ENCODE measurements at places on chromosomes 6 and 20. TPM values are rescaled to one million over a fixed set of nuclear protein-coding genes. Genes with fewer than 3 reads are reported as not detected.
A peak's percentile ranks its signal among the peaks of the same experiment; 100 is the strongest.

Gene PGC
- total RNA-seq, result not detected

GRCh38 chr20:17109307-17109706 is 117.5 kb upstream of the PCSK2 start:
- no peak overlapping the region for H3K4me3 ChIP-seq
- H3K36me3 ChIP-seq, result no peaks in the 10 kb centered on the region
- no peak for DNase-seq
- no peaks in the 10 kb centered on the region for H3K27me3 ChIP-seq

DNA sequence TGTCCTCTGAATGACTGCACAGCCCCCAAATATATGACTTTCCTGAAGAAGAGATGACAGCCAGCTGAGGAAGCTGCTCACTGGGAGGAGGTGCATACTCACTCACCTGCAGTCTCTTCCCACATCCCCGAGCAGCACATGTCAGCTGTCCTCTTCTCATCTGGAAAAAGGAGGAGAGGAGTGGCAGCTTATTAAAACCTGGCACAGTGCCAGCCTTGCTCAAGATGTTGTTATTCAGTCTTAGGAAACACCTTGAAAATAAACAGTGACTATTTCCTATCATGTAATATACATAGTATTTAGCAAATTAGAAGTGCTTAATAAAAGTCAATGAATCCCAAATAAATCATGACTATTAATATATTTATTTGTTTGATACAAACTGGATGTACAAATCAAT is 232.9 kb downstream of the EPM2A start:
- H3K4me3 ChIP-seq, result no peak overlapping the region
- no peaks in the 10 kb centered on the region for H3K36me3 ChIP-seq
- H3K27me3 ChIP-seq, result no peaks in the 10 kb centered on the region

DNA sequence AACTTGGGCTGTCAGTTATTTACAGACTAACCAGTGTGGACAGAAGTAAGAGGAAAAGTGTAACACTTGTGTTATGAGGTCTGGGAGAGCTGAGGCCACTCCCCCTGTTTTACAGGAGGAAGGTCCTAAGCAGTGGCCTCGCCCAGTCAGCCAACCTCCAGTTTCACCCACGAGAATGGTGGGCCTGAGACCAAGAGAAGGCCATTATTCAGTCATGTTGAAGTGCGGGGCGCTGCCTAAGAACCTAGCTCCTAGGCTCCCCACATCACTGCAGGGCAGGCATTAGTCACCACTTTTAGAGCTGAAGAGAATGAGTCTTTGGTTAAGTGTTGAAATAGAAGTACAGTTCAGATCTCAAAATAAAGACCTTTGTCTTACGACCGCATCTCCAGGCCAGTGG is 27.9 kb downstream of the CDYL start:
- no peaks in the 10 kb centered on the region for H3K27me3 ChIP-seq
- no peaks in the 10 kb centered on the region for H3K36me3 ChIP-seq
- H3K27ac ChIP-seq, result no peak overlapping the region
- H3K4me3 ChIP-seq, result no peak overlapping the region
- no peak for DNase-seq
- peaks cover 25% of the 10 kb centered on the region for H3K4me1 ChIP-seq

DNA sequence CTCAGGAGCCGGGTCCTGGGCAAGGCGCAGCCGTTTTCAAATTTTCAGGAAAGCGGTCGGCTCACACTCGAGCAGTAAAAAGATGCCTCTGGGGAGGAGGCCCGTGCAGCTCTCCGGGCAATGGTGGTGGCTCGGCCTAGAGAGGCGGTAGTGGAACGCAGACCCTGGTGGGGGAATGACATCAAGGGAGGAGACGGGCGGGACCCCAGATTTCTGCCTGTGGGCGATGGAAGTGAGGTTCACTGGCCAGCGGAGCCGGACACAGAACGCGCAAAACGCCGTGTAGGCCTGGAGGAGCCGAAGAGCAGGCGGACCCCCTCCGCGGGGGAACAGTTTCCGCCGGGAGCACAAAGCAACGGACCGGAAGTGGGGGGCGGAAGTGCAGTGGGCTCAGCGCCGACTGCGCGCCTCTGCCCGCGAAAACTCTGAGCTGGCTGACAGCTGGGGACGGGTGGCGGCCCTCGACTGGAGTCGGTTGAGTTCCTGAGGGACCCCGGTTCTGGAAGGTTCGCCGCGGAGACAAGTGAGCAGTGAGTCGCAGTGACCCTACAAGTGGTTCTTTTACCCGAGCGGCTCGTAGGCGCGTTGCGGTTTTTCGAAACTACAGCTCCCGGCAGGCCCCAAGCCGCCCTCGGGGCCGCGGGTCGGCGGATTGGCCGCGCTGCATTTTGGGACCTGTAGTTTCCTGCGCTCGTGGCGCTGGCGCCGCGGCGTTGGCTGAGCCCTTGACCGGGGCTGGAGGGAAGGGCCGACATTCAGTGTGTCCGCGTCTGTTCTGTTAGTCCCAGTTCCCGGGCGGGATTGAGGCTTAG is at the start of gene RTEL1:
Gene RTEL1 (plus strand): TSS at position 376 of the 812 bp plus-strand sequence. CDS start 1,091 bp downstream, outside the sequence.
- peak; percentile 98 for DNase-seq
- peaks cover 7% of the 10 kb centered on the region for H3K36me3 ChIP-seq
- peak within 1 kb of the TSS; percentile 89 for H3K27ac ChIP-seq
- H3K4me1 ChIP-seq, result peaks cover 34% of the 10 kb centered on the region

- no peaks in the 10 kb centered on the region for H3K4me1 ChIP-seq
- no peak overlapping the region for H3K27ac ChIP-seq
- H3K36me3 ChIP-seq, result no peaks in the 10 kb centered on the region
- no peak for DNase-seq
These were observed 633.7 kb upstream of the GJE1 start for GRCh38 chr6:141498977-141499376.

DNA sequence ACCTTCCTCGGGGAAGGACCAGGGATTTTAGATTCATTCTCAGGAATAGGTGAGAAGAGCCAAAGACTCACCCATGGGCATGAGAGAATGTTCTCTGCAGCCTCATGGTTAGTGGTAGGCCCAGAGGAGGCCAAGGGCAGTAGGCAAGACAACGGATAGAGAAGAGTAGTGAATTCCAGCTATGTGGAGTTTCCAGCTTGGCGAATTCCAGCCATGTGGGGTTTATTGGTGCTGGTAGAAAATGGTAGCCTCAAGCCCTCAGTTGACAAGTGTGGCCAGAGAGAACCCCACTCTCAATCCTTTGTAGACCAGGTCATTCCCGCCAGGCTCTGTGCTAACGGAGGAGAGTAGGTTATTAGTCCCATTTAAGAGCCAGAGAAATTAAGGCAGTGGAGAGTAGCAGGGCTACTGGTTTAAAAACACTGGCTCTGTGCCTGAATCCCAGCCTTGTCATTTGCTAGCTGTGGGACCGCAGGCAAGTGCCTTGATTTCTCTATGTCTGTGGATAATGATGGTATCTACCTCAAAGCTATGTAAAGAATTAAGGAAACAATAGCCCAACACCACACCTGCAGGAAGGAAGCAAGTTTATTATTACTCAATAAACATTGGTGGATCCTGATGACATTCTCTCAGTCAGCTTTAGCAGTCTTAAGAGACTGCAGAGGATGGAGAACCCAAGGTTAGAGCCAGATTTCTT is 2.0 kb upstream of the SLC9A8 start:
- no peak overlapping the region for H3K4me3 ChIP-seq
- DNase-seq, result no peak
- H3K27ac ChIP-seq, result peak overlapping the region; percentile 30
- H3K4me1 ChIP-seq, result peaks cover 53% of the 10 kb centered on the region
- H3K36me3 ChIP-seq, result peaks cover 8% of the 10 kb centered on the region

Gene MICB
- 32.8 TPM for total RNA-seq

- H3K27ac ChIP-seq, result peak overlapping the region; percentile 65
- DNase-seq, result no peak
- no peak overlapping the region for H3K4me3 ChIP-seq
- H3K36me3 ChIP-seq, result peaks cover 24% of the 10 kb centered on the region
These were observed 7.3 kb downstream of the CCDC167 start for GRCh38 chr6:37492236-37492972.

GRCh38 chr6:156598071-156598854 is 178.9 kb upstream of the ARID1B start:
- no peak overlapping the region for H3K4me3 ChIP-seq
- H3K4me1 ChIP-seq, result no peaks in the 10 kb centered on the region
- no peaks in the 10 kb centered on the region for H3K36me3 ChIP-seq
- DNase-seq, result no peak

GRCh38 chr6:107713563-107713962 is 110.5 kb downstream of the SCML4 start:
- H3K27me3 ChIP-seq, result no peaks in the 10 kb centered on the region
- DNase-seq, result no peak
- peak overlapping the region; percentile 94 for H3K27ac ChIP-seq
- peaks cover 18% of the 10 kb centered on the region for H3K36me3 ChIP-seq
- H3K4me3 ChIP-seq, result peak overlapping the region; percentile 75
- H3K4me1 ChIP-seq, result peaks cover 60% of the 10 kb centered on the region

Gene TOX2
- 1.4 TPM for total RNA-seq

DNA sequence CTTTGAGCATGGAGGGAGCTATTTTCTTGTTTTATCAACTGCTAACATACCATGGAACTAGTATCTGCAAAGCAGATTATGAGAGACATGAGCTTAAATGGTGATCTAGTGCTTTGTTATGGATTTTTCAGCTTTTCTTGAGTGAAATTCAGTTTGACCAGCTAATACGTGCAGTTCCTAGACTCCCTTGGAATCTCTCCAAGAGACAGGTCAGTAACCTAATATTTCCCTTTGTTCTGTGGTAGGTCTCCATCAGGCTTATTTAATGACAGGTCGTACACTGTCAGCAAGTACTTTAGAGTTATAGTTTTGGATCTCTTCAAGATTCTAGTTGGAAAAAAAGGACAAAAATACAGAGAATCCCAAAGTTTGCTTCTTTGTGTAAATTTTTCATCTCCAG is 43.9 kb downstream of the HDAC2 start:
- peaks cover 1% of the 10 kb centered on the region for H3K36me3 ChIP-seq
- H3K27ac ChIP-seq, result no peak overlapping the region
- H3K27me3 ChIP-seq, result peaks cover 8% of the 10 kb centered on the region
- H3K4me1 ChIP-seq, result no peaks in the 10 kb centered on the region

- peaks cover 5% of the 10 kb centered on the region for H3K27me3 ChIP-seq
- H3K4me1 ChIP-seq, result peaks cover 22% of the 10 kb centered on the region
- H3K4me3 ChIP-seq, result no peak overlapping the region
- H3K27ac ChIP-seq, result no peak overlapping the region
- peaks cover 3% of the 10 kb centered on the region for H3K36me3 ChIP-seq
These were observed 190.3 kb downstream of the ZDHHC14 start for GRCh38 chr6:157571269-157571668.

- H3K27me3 ChIP-seq, result peaks cover 3% of the 10 kb centered on the region
- no peak overlapping the region for H3K4me3 ChIP-seq
- H3K27ac ChIP-seq, result no peak overlapping the region
- H3K36me3 ChIP-seq, result no peaks in the 10 kb centered on the region
- H3K4me1 ChIP-seq, result no peaks in the 10 kb centered on the region
- no peak for DNase-seq
These were observed 19.4 kb downstream of the COL11A2 start for GRCh38 chr6:33172688-33173534.

GRCh38 chr20:58833921-58834320 is 16.8 kb downstream of the GNAS-AS1 start:
- no peaks in the 10 kb centered on the region for H3K36me3 ChIP-seq
- no peak overlapping the region for H3K27ac ChIP-seq
- no peak overlapping the region for H3K4me3 ChIP-seq
- H3K4me1 ChIP-seq, result peaks cover 2% of the 10 kb centered on the region

Data from activated CD4-positive, alpha-beta T cell treated with anti-CD3 and anti-CD28 coated beads, Interleukin-2, amount 10 ng/mL, durations not matched to agents 24 days and 14 days (primary cell).